Camera-type eye (tissue), 1 donor: ENCODE measurements at places on chromosomes 13 and 19. TPM values are rescaled to one million over a fixed set of nuclear protein-coding genes. Genes with fewer than 3 reads are reported as not detected.

KIR2DL1 gene
- total RNA-seq: not detected

ZNF567 gene
- 20.6 TPM for total RNA-seq

HRC gene
- 18.6 TPM for total RNA-seq

MCEMP1 gene
- total RNA-seq: not detected

C19orf18 gene
- total RNA-seq: 0.66 TPM

ZNF442 gene
- 13.2 TPM for total RNA-seq

KIRREL2 gene
- 11.2 TPM for total RNA-seq

ZNF208 gene
- 34.3 TPM for total RNA-seq

NAT14 gene
- total RNA-seq: 13.0 TPM

CATSPERD gene
- total RNA-seq: not detected

SYNE4 gene
- not detected for total RNA-seq
